Neuronal stem cell (in vitro differentiated cells): ENCODE measurements at places on chromosomes 3 and 15.

DNA sequence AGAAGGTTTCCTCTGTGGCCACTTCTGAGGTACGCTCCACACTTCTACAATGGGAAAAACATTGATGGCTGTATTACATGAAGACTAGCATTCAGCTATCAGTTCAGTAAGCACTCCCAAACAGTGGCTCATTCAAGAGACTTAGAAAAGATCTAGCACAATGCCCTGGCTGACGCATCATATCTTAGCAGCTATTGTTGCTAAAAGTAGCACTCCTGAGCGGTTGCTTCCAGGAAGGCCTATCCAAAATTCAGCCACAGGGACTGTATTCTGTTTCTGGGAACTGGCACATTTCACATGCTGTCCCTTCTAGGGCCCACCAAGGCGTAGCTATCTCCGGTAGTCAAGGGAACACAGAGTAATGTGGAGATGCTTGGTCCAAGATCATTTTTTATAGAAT is 21.2 kb upstream of the SPRED1 start:
- H3K27me3 ChIP-seq = no peaks in the 10 kb centered on the region
- H3K36me3 ChIP-seq = no peaks in the 10 kb centered on the region
- no peak overlapping the region for H3K27ac ChIP-seq

DNA sequence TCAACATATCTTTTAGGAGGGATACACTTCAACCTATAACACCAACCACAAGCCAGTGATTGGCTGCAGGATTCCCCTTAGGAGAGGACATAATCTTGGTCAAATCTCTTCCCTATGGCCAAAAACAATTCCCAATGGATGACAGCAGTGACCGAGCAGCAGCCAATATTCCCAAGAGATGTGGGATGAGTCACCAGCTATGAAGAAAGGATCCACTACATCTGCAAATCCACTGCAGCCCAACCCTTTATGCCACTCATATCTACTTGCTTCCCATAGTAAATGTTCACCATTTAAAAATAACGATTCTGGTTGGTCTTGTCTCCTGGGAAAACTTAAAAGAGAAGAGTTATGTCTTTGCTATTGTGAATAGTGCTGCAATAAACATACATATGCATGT is 4.5 kb upstream of the IQCF5 start:
- no peak overlapping the region for H3K27ac ChIP-seq
- no peaks in the 10 kb centered on the region for H3K4me1 ChIP-seq
- H3K27me3 ChIP-seq = no peaks in the 10 kb centered on the region
- DNase-seq = no peak

DNA sequence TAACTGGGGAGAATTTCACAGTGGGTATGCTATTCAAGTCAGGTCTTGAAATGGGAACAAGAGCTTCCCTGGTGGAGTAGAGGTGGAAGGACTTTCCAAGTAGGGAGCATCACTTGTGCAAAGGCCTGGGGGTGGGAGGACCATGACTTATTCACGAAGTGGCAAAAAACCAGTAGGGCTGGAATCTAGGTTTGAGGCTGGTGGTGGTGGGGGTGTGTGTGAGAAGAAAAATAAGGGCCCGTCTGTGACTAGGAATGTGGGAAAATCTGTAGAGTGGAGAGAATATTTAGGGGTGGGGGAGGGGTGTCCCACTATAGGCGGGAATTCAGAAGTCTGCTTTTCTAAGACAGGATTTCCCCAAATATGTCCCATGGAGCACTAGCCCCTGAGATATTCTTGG is 271.9 kb upstream of the TBL1XR1 start:
- H3K36me3 ChIP-seq = no peaks in the 10 kb centered on the region
- no peaks in the 10 kb centered on the region for H3K27me3 ChIP-seq
- H3K4me1 ChIP-seq = peaks cover 8% of the 10 kb centered on the region
- no peak for DNase-seq
- H3K27ac ChIP-seq = no peak overlapping the region

- no peak overlapping the region for H3K4me3 ChIP-seq
- H3K36me3 ChIP-seq = peaks cover 22% of the 10 kb centered on the region
- no peaks in the 10 kb centered on the region for H3K27me3 ChIP-seq
- H3K4me1 ChIP-seq = no peaks in the 10 kb centered on the region
- no peak for DNase-seq
Observed at GRCh38 chr3:138498991-138499390, 64.6 kb downstream of the ESYT3 start.

GRCh38 chr3:140420621-140421357 is 257.1 kb upstream of the TRIM42 start:
- no peaks in the 10 kb centered on the region for H3K36me3 ChIP-seq
- DNase-seq = no peak
- H3K4me3 ChIP-seq = no peak overlapping the region
- no peaks in the 10 kb centered on the region for H3K4me1 ChIP-seq
- H3K27ac ChIP-seq = no peak overlapping the region

GRCh38 chr15:71512682-71513006 is 297.7 kb upstream of the NR2E3 start:
- no peak overlapping the region for H3K27ac ChIP-seq
- DNase-seq = no peak
- peaks cover 2% of the 10 kb centered on the region for H3K4me1 ChIP-seq
- no peaks in the 10 kb centered on the region for H3K36me3 ChIP-seq

GRCh38 chr15:47813748-47814384 is 96.6 kb downstream of the SEMA6D start:
- H3K36me3 ChIP-seq = no peaks in the 10 kb centered on the region
- H3K4me1 ChIP-seq = no peaks in the 10 kb centered on the region
- H3K27me3 ChIP-seq = no peaks in the 10 kb centered on the region
- no peak overlapping the region for H3K27ac ChIP-seq
- DNase-seq = no peak

DNA sequence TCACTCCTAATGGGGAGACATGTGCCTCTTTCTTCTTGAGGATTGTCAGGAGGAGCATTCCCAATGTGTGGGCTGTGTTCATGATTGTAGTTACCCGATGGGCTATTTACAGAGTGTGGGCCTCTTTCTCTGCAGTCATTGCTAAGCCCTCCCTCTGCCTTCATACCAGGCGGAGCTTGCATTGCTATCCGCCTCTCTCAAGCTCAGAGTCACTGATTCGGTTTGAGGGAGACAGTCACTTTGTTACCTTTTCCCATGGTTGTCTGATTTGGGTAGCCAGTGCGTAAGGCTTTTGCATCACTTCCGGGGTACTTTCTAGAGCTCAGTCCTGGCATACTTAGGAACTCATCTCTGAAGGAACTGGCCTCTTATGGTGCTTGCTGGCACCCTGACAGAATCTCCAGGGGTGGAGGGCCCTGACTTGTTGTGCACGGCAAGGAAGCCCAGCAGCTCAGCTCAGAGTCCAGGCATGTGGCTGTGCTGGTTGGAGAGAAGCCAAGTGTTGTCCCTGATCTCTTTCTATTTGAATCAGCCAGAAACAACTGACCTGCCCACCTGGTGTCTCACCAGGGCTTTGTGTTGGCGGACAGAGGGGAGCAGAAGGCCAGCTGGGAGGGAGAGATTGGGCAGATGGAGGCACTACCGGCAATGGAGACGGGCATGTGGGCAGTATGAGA is 79.8 kb downstream of the EPHB1 start:
- DNase-seq = no peak
- no peaks in the 10 kb centered on the region for H3K36me3 ChIP-seq
- no peak overlapping the region for H3K4me3 ChIP-seq
- no peaks in the 10 kb centered on the region for H3K4me1 ChIP-seq
- H3K27me3 ChIP-seq = no peaks in the 10 kb centered on the region

DNA sequence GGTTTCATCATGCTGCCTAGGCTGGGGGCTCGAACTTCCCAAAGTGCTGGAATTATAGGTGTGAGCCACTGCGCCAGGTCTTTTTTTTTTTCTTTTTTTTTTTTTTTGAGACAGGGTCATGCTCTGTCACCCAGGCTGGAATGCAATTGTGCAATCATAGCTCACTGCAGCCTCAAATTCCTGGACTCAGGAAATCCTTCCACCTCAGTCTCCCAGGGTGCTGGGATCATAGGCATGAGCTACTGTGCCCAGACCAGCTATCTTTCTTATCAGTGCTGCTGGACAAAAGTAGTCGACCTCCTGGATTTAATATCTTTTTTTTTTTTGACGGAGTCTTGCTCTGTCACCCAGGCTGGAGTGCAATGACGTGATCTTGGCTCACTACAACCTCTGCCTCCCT is 60.8 kb downstream of the TFDP2 start:
- no peak for DNase-seq
- no peak overlapping the region for H3K4me3 ChIP-seq
- peaks cover 2% of the 10 kb centered on the region for H3K36me3 ChIP-seq
- H3K4me1 ChIP-seq = no peaks in the 10 kb centered on the region
- H3K27me3 ChIP-seq = no peaks in the 10 kb centered on the region

DNA sequence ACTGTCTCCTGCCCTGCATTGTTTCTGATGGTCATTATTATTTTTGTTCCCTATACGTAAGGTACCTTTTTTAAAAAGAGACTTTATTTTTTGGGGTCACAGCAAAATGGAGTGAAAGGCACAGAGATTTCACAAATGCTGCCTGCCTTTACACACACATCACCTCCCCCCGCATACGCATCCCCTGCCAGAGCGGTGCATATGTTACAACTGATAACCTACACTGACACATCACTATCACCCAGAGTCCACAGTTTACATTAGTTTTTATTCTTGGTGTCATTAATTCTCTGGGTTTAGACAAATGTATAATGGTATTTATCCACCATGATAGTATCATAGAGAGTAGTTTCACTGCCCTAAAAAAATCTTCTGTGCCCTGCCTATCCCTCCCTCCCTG is 43.6 kb upstream of the KLF13 start:
- no peaks in the 10 kb centered on the region for H3K27me3 ChIP-seq
- H3K4me3 ChIP-seq = no peak overlapping the region
- peaks cover 2% of the 10 kb centered on the region for H3K4me1 ChIP-seq
- H3K27ac ChIP-seq = no peak overlapping the region
- no peaks in the 10 kb centered on the region for H3K36me3 ChIP-seq
